Small intestine (tissue), 16 donors: ENCODE measurements at places on chromosomes 4 and X. TPM values are rescaled to one million over a fixed set of nuclear protein-coding genes. Genes with fewer than 3 reads are reported as not detected.

- no peaks in the 10 kb centered on the region for H3K36me3 ChIP-seq
- DNase-seq, result no peak
- no peak overlapping the region for H3K4me3 ChIP-seq
- H3K27me3 ChIP-seq, result no peaks in the 10 kb centered on the region
Measured at GRCh38 chr4:111537871-111538270, 607.4 kb upstream of the FAM241A start.

- no peak for DNase-seq
- H3K4me1 ChIP-seq, result no peaks in the 10 kb centered on the region
- H3K27me3 ChIP-seq, result peaks cover 64% of the 10 kb centered on the region
Measured at GRCh38 chr4:1057403-1057745, 45.9 kb downstream of the FGFRL1 start.

Gene SERPINA7
- polyA plus RNA-seq, result not detected

Gene VCX3B
- not detected for polyA plus RNA-seq

- peaks cover 3% of the 10 kb centered on the region for H3K36me3 ChIP-seq
- no peak overlapping the region for H3K4me3 ChIP-seq
- no peak for DNase-seq
Measured at GRCh38 chr4:54001668-54002365, 62.6 kb downstream of the CHIC2 start.

DNA sequence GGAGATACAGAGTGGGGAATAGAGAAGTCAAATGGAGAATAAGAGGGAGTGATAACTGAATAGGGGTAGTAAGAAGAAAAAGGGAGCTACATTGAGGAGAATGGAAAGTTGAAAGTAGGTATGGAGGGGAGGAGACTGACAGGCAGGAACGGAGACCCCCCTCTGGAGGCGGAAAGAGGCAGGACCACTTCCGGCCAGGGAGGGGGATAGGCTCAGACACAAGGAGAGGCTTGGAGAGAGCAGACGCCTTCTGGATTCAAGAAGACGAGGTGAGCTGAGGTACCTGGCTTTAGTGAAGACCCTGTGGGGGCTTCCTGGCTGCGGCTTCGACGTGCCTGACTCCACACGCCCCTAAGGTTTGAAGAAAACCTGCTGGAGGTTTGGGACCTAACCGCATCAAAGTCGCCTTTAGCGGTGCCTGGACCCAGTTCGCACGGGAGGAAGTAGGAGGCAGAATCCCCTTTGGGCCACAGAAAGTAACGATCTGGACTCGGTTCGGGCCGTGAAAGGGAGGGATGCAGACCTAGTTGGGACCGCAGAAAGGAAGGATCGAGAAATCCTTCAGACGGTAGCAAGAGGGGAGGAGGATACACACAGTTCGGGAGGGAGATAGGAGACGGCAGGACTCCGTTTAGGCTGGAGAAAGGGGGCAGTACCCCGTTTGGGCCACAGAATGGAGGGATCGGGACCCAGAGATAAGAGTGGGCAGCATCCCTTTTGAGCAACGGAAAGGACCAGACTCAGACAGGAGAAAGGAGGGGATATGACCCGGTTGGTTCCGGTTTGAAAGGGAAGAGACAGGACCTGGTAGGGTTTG lies at the start of gene TRO:
TRO (plus strand) TSS at position 215 of the 817 bp plus-strand sequence. CDS start 1,423 bp downstream, outside the sequence.
- H3K27me3 ChIP-seq, result no peaks in the 10 kb centered on the region
- DNase-seq, result no peak
- no peaks in the 10 kb centered on the region for H3K4me1 ChIP-seq
- no peak within 1 kb of the TSS for H3K27ac ChIP-seq

- no peaks in the 10 kb centered on the region for H3K4me1 ChIP-seq
- H3K4me3 ChIP-seq, result no peak overlapping the region
- no peaks in the 10 kb centered on the region for H3K27me3 ChIP-seq
- DNase-seq, result no peak
Measured at GRCh38 chr4:120009731-120010130, 56.9 kb downstream of the MAD2L1 start.

Gene NMU
- polyA plus RNA-seq, result not detected

Gene PABPC5
- 1.2 TPM for polyA plus RNA-seq

Gene RASGEF1B
- 41.7 TPM for polyA plus RNA-seq

Gene ADRA2C
- not detected for polyA plus RNA-seq

DNA sequence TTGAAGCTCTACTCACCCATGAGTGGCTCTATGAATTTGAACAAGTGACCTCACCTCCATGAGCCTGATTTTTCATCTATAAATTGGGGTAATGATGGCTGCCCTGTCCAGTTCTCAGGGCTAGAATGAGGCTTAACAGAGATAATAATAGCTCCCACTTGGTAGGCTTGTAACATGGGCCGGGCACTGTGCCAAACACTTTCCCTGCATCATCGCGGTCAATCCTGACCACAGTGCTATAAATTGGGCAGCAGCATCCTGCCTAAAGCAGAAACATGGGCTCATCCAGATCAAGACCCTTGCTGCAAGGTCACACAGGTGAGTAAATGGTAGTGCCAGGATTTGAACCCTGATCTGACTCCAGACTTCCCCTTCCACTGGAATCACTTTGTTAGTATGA lies 12.8 kb downstream of the APLN start:
- H3K27ac ChIP-seq, result no peak overlapping the region
- peaks cover 8% of the 10 kb centered on the region for H3K4me1 ChIP-seq
- DNase-seq, result no peak
- no peaks in the 10 kb centered on the region for H3K27me3 ChIP-seq
- no peak overlapping the region for H3K4me3 ChIP-seq

DNA sequence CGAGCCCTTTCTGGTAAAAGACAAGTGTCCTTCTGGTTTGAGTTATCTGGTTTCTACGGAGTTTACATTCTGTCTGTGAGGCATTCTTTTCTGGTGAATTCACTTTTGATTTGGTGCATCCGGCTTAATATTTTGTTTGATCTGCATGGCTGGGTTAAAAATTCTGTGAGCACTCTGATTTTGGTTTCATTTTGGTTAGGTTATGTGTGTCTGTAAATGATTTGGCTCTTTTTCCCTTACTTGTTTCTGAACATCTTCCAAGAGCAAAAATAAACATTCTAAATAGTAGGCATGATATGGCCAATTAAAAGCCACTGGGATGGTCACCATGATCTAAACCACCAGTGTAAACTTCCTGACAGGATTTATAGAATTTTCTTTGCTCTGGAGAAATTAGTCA lies 85.7 kb upstream of the PTPN13 start:
- no peak overlapping the region for H3K4me3 ChIP-seq
- no peaks in the 10 kb centered on the region for H3K36me3 ChIP-seq
- H3K27me3 ChIP-seq, result no peaks in the 10 kb centered on the region
- DNase-seq, result no peak
- no peaks in the 10 kb centered on the region for H3K4me1 ChIP-seq

Gene CFAP99
- polyA plus RNA-seq, result not detected

- H3K27me3 ChIP-seq, result no peaks in the 10 kb centered on the region
- no peak overlapping the region for H3K27ac ChIP-seq
- no peaks in the 10 kb centered on the region for H3K36me3 ChIP-seq
- no peaks in the 10 kb centered on the region for H3K4me1 ChIP-seq
- no peak for DNase-seq
Measured at GRCh38 chr4:163534056-163534455, 39.6 kb downstream of the TMA16 start.

GRCh38 chr4:119939071-119939995 lies 127.3 kb downstream of the MAD2L1 start:
- no peaks in the 10 kb centered on the region for H3K27me3 ChIP-seq
- H3K27ac ChIP-seq, result no peak overlapping the region
- H3K4me1 ChIP-seq, result no peaks in the 10 kb centered on the region
- H3K4me3 ChIP-seq, result no peak overlapping the region

DNA sequence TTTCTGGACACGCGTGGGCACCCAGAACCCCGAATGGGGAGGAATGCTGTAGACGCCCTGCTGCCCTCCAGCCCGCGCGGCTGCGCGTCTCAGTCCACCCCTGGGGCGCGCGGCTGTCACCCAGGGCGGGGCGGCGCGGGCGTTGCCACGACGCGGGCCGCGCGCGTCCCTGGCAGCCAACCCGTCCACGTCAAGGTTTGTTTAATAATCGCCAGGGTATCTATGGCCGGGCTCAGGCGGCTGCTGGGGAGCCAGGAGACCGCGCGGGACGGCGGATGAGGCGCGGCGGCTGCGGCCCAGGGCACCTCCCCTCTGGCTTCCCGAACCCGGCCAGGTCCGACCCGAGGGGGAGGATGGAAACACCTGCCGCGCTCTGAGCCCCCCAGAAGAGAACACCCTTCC lies at the start of gene SPATA18:
SPATA18 (plus strand) TSS at position 92 of the 402 bp plus-strand sequence. CDS start 401 bp downstream, outside the sequence.
- DNase-seq, result peak; percentile 67
- peaks cover 5% of the 10 kb centered on the region for H3K4me1 ChIP-seq
- no peak within 1 kb of the TSS for H3K27ac ChIP-seq
- peak within 1 kb of the TSS; percentile 51 for H3K4me3 ChIP-seq
- H3K36me3 ChIP-seq, result no peaks in the 10 kb centered on the region

- no peak for DNase-seq
- no peaks in the 10 kb centered on the region for H3K27me3 ChIP-seq
- no peak overlapping the region for H3K27ac ChIP-seq
- H3K36me3 ChIP-seq, result peaks cover 90% of the 10 kb centered on the region
- no peaks in the 10 kb centered on the region for H3K4me1 ChIP-seq
Measured at GRCh38 chr4:866761-867390, 40.9 kb upstream of the CPLX1 start.
